ENCODE measurements at places on chromosomes 12 and 14.

- DNase-seq = no peak
These were observed 507 bp upstream of the PTPN11 start for GRCh38 chr12:112418273-112418607.

DNA sequence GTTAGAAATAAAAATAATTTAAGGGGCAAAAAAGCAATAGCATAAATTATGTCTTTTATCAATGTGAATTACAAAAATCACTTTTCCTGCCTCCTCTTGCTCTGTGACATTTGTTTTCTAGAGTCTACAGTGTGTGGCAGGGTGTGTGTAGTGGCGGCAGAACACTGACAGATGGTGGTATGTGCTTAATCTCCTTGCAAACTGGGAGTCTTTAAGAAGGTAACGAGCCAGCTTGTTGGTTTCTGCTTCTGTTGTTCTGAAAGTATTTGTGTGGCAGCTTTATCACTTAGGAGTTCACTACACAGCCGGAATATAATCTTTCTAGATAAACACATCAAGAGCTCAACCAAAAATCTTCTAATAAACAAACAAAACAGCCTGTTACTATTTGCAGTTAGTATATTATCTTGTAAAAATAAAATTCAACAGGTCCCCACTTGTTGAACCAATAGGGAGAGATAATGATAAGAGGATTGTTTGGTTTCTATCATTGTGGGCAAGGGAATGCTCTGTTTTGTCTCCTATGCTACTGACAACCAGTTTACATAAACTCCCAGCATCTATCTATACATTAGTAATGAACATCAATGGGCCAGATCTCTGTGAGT is 13.0 kb downstream of the CDKL1 start:
- DNase-seq = no peak

DNA sequence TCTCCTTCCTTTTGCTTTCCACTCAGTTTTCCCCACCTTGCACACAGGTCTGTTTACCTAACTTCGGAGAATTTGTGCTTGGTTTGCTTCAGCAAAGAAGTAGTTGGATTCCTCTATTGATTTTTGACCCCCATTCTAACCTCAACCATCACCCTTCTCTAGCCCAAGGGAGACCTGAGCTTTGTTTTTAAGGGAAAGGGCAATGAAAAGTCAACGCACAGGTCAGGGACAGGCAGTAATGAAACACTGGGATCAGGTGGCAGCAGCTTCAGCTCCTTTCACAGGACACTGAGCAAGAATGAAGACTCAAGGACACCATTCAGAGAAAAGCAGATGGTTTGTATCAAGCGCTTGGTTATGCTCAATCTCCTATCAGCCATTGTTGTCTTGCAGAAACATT is 46.9 kb upstream of the KRR1 start:
- no peak for DNase-seq

- no peak for DNase-seq
These were observed 19.5 kb upstream of the HAL start for GRCh38 chr12:96015672-96016071.

GRCh38 chr12:53198486-53199110 is 8.5 kb downstream of the ITGB7 start:
- no peak for DNase-seq

DNA sequence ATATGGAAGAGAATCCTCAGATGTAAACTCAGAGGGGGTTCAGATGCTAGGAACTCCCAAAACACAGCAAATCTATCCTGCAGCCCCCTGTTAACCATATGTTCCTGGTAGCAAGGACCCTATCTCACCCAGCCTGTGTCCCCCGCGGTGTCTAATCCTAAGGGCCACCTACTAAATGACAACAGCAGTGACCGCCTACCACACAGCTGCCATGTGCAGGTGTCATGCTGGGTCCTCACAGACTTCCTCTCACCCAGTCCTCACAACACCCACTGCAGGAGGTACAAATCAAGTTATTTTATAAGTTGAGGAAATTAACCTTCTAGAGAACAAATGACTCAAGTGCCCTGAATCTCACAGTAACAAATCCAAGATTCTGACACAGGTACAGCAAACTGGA is 73.9 kb downstream of the ITPK1 start:
- no peak for DNase-seq

- no peak for DNase-seq
These were observed 1.3 kb upstream of the CLBA1 start for GRCh38 chr14:104984056-104984894.

DNA sequence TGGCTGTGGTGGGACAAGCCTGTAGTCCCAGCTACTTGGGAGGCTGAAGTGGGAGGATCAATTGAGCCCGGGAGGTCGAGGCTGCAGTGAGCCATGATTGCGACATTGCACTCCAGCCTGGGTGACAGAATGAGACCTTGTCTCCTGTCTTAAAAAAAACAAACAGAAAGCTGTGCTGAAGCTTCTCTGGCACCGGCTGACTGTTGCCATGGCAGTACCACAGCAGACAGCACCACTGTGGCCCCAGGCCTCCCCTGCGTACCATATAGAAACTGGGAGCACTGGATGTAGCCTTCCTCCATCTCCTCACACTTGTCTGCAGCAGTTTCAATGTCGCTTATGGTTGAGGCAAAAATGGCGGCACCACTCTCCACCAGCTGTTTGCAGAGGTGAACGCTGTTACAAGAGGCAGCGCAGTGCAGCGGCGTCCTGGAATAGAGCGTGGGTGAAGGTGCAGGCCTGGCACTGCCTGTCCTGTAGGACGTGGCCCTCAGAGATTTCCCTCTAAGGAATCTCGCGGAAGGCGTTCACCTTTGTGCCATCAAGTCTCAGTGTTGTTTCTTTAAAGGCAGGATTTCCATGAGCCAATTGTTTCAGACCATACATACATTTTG is 21.9 kb downstream of the ZFYVE21 start:
- no peak for DNase-seq

DNA sequence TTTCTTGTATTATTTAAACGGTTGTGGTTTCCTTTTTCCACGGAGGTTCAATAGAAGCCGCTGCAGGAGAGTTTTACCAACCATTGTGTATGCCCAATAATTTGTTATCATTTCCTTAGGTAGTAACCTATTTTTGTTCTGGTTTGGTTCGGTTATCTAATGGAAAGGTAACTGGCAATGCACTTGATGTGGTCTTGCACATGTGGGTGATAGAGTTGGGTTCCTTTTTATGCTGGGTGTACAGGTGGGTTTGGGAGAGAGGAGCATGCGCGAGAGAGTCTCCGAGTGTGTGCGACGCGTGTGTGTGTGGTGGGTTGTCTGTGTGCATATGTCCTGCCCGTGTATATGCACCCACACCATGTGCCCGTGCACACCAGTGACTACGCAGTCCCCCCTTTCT is 102.7 kb upstream of the FKBP4 start:
- no peak for DNase-seq

DNA sequence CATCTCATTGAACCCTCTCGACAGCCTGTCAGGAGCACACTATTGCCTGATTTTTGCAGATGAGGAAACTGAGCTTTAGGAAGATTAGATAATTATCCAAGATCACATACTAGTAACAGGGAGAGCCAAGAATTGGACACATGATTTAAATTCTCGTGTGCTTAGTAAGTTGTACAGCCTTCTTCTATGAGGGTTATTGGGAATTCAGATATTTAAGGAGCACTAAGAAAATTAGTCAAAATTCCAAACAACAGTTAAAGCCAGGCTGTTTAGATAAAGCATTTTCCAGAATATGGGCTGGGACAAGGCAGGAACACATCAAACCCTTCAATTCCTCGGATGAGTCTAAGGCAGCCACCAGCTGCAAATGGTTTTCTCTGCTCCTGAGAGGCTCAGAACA is 148.8 kb downstream of the TMEM30B start:
- DNase-seq = no peak

DNA sequence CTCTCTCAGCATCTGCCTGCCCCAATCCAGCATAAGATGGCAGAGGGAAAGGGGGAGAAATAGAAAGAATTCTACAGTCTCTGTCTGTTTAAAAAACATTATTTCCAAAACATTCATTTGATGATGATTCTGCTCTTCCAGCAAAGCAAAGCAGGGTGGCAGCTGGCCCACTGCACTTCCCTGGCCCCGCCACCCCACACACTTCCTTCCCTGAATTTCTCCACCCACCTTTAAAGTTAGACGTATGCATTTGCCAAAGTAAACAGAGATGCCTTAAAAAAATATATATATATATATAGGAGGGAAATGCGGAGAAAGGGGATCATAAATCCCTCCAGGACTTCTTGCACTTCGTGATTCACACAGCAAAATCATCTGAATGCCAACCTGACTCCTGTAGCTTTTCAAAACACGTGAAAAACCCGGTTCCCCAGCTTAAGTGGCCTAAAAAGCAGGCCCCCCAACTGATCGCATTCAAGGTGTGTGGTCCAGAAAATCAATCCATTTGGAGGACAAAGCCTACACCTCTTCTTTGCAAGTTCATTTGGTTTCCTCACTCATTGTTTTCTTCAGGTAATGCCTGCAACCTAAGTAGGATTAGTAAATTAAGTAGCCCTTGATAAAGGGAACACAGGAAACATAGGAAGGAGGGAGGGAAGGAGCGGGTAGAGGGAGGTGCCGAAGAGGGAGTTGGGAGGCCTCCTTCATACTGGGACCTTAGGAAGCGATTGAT is 68.8 kb downstream of the LLPH start:
- no peak for DNase-seq

DNA sequence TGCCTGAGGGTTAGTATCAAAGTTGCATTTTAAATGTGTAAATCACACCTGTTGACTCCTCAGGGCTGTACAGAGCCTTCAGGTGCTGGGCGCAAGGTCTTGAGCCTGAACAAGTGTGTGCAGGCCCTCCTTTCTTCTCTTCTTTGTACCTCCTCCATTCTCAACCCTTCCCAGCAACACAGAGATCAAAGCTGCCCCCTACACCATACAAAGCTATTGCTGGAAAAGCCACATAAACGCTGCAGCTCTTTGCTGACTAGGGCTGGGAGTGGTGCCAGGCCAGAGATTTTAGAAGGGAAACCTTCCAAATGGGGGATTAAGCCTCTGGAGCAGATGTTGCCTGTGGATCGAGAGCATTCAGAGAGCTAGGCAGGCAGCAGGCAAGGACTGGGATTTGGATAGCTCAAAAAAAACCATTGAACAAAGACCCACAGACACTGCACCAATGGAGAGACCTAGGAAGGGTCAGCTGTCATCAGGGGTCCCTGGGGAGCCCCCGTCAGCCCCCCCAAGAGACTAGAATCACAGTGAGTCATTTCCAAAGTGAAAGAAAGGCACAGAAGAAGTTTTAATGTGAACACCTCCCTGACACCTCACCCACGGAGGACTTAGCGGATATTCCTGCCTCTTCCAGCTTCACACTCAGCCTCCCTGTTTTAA is 18.2 kb upstream of the SUSD6 start:
- DNase-seq = no peak

DNA sequence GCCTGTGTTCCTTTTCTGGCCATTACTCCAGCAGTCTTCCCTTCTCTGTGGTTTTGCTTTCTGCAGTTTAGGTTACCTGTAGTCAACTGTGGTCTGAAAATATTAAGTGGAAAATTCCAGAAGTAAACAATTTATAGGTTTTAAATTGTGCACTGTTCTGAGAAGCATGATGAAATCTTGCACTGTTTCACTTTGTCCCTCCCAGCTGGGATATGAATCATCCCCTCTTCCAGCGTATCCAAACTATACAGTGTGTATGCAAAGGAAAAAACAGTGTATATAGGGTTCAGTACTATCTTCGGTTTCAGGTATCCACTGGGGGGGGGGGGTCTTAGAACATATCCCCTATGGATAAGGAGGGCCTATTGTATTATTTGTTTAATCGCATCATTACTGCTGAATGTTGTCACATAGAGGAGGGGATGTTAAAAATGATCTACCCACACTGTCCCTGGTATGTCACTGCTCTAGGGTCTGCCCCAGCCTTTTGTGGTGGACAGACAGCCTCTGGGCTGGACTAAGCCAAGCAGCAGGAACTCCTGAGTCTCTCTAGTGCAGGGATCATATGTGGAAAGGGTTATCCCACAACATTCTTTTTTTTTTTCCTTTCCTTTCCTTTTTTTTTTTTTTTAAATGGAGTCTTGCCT is 109.1 kb upstream of the MAX start:
- DNase-seq = no peak

DNA sequence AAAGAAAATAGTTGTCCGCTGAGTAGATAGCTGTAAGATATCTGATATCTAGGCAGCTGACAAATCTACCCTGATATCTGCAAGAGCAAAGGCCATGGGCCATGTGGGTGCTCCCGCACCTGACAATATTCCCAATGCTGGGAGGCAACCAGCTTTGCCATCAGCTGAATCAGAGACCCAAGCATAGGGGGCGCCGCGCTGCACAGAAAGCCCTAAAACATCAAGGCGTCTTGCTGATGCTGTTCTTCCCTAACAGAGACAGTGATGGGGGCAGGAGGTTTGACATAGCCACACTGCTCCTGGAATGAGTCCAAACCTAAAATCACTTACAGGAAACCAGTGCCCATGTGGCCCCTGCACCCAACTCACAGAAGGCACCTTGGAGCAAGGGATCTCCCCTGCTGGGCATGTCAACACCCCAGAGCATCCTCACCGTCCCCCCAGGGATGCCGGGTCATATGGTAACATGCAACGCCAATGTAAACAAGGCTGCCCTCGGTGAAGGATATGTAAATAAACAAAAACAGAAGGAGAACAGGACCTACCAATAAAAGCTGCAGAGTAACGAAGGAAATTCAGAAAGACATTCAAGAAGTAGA is 199.5 kb downstream of the TMEM132D start:
- no peak for DNase-seq

DNA sequence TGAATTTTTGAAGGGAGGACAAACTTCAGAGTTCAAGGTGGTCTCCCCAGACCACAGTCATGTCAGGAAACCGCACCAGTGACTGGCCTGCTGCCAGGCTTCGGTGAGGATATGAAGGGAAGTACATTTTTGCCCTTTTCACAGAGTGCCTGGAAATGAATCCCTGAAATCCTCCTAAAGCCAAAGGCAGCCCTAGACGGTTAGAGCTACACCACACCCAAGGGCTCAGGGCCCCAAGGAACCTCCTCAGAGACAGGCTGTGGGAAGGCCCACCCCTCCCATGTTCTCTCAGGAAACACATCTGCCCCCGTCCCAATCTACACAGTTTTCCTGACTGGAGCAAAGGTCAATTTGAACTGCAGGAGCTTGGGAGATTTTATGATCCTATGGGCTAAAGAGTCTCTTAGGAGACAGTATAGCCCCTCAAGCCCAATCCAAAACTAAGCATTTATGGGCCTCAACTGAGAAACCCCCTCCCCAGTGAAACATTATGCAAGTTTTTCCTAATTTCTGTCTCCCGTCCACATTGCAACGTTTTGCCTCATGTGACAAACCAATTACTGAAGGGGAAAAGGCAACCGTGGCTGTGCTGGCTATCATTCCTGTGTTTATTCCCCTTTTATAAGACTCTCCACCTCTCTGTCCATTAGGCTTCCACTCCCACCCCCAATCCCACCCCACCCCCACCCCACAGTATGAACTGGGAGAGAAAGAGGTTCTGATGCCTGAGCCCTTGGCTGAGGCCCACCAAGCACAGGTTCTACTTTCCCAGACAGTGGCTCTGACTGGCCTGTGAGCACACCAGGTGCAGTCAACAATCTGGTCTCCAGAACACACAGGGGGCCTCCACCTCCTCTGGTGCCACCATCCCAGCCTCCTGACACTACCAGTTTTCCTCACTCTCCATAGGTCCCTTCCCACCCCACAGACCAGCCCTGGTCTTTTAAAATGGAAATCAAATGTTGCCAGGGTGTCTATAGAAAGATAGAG is 9.6 kb upstream of the RNASE1 start:
- DNase-seq = no peak

- no peak for DNase-seq
These were observed 28.3 kb upstream of the PPP2R5C start for GRCh38 chr14:101733211-101733610.
